Osteocyte (in vitro differentiated cells): ENCODE measurements at places on chromosomes 7 and 10.

GRCh38 chr10:19895500-19895899, 79.3 kb downstream of the PLXDC2 start:
- no peak for DNase-seq

DNA sequence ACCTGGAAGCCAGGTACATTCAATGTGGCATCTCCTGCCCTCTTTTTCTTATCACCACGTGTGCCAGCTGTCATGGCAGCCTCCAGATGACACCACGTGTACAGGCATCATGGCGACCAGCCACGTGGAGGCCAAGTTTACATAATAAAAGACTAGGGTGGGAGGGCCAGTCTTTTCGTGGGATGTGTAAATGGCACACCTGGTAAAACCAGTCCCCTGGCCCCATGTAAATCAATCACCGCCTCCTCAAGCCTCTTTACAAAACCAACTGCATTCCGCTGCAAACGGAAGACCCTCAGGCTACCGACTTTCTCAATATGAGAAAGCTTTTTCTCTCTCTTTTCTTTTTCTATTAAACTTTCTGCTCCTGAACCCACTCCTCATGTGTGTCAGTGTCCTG, 65.1 kb upstream of the PHF14 start:
- no peak for DNase-seq

DNA sequence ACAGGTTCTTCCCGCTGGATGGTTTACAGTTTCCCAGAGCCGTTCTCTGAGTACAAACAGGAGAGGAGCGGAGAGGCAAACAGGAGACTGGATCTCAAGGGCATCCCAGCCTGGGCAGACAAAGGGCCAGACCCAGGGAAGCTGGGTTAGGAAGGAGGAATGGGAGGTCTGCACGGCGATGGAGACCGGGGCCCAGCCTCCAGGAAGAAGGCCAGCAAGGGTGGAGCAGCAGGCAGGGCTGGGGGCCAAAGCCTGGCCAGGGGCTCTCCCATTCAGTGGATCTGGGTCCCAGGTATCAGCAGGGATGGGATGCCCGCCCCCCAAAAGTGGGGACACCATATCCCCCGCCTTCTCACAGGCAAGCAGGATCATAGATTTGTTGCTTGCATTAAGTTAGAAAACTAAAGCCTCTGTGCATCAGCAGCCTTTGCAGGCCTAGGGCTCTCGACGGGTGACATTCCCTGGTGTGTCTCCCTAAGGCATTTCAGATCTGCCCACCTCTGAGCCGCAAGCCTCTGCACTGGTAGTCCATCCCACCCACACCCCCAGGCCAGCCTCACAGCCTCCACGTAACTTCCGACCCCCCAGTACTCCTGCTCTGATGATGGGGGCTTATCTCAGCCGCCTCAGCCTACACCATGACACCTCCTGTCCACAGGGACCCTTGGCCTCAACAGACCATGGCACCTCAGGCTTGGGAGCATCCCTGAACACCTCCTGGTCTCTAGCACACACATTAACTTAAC, 59.9 kb downstream of the TNS3 start:
- DNase-seq: no peak

DNA sequence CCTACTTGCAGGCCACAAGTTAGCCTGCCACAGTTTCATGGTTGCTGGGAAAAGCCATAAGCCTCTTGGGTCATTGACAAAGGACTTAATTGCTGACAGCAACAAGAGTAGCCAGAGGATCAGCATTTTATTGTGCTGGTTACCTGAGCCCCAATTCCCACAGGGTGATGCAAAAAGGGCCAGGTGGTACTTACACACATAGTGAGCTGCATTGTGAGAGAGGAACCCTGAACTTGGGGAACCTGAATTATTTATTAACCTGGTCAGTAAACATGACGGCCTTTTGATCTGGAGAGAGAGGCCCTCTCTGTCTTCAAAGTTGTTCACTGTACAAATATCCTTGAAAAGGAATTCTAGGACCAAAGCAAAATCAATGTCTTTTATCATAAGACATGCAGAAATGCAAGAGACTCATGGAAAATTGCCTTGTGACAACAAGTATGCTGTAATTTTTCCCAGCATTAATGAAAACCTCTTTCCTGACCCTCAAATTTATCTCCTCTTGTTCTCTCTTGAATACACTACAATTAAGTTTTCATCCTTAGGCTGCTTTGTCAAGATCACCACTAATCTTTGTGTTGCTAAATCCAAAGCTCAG, 102.9 kb upstream of the PHYHIPL start:
- DNase-seq: no peak

GRCh38 chr10:43000651-43001426, 76.0 kb upstream of the RET start:
- no peak for DNase-seq

DNA sequence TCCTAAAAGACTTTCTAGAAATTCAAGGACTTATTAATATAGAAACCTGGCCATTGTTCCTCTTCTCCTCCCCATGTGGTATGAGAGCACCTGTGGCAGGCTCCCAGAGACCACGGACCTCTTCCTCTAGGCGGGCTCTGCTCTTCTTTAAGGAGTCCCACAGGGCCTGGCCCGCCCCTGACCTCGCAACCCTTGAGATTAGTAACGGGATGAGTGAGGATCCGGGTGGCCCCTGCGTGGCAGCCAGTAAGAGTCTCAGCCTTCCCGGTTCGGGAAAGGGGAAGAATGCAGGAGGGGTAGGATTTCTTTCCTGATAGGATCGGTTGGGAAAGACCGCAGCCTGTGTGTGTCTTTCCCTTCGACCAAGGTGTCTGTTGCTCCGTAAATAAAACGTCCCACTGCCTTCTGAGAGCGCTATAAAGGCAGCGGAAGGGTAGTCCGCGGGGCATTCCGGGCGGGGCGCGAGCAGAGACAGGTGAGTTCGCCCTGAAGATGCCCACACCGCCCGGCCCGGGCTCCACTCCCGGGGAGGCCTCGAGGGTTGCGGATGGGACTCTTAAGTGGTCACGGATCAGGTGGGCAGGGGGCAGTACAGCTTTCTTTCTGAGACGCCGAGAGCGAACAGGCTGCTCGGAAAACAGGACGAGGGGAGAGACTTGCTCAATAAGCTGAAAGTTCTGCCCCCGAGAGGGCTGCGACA, at the start of gene SLC26A4:
TSS of gene SLC26A4 (plus strand) at position 448 of the 700 bp plus-strand sequence. CDS start 814 bp downstream, outside the sequence.
- no peak for DNase-seq

GRCh38 chr7:87882151-87882937, 6.1 kb downstream of the DBF4 start:
- DNase-seq: no peak

GRCh38 chr10:52571018-52571417, 201.6 kb downstream of the MBL2 start:
- no peak for DNase-seq

- no peak for DNase-seq
Measured at GRCh38 chr7:113119429-113119828, 1.1 kb upstream of the SMIM30 start.

DNA sequence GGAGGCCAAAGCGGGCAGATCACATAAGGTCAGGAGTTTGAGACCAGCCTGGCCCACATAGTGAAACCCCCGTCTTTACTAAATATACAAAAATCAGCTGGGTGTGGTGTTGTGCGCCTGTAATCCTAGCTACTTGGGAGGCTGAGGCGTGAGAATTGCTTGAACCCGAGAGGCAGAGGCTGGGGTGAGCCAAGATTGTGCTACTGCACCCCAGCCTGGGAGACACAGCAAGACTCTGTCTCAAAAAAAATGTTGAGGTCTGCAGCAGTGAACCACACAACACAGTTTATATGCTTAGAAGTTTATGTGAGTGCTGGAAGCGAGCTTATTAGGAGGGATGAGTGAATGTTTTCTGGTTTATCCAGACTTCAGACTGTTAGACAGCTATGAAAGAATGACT, 10.4 kb downstream of the LHPP start:
- no peak for DNase-seq

DNA sequence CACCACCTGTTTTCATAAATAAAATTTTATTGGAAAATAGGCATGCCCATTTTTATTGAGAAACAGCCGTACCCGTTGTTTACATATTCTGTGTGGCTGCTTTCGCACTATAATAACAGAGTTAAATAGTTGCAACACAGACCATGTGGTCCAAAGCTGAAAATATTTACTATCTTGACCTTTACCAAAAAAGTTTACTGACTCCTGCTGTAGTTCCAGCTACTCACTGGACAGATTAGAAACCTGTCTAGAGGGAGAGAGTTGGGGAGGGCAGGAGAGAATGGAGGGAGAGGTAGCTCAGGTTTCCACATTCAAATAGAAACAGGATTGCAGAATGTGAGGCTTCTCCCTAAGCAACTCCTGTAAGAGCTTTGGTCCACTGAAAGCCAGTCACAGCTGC, 55.1 kb upstream of the GLCCI1 start:
- DNase-seq: no peak

GRCh38 chr7:106225856-106226255, 58.9 kb downstream of the NAMPT start:
- DNase-seq: no peak

- no peak for DNase-seq
Measured at GRCh38 chr10:101319241-101319915, 34.6 kb upstream of the BTRC start.

- DNase-seq: no peak
Measured at GRCh38 chr10:125129076-125129458, 31.3 kb downstream of the CTBP2 start.

DNA sequence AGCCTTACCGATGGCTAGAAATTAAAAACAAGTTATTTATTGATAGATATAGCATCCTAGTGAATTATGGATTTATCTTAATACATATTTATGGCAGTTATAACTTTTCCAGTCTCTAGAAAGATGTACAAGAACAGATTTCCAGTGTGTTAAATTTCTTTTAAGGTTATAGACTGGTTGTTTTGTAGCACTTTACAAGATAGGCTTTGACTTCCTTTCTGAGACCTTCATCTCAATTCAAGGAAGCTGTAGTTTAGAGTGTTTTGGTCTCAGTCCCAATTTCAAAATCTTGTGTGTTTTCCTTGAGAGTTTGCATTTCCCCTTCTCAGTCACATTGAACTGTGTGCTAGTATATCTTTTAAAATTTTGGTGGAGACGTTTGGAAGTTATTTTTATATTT, 30.1 kb downstream of the PLEKHA1 start:
- DNase-seq: no peak

GRCh38 chr10:110529596-110530011, 31.9 kb downstream of the DUSP5 start:
- peak; percentile 59 for DNase-seq

DNA sequence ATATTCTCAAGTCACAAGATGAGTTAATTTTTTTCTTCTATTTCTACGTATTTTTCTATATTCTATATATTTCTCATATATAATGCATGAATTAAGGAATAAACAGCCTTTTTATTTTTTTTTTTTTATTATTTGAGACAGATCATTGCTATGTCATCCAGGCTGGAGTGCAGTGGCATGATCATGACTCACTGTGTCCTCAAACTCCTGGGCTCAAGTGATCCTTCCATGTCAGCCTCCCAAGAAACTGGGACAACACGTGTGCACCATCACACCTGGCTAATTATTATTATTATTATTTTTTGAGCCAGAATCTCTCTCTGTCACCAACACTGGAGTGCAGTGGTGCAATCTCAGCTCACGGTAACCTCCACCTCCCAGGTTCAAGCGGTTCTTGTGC, 1.5 kb downstream of the CLDN12 start:
- no peak for DNase-seq

- DNase-seq: no peak
Measured at GRCh38 chr10:101464599-101464998, 110.6 kb downstream of the BTRC start.

GRCh38 chr7:7972922-7973594, 4.5 kb downstream of the GLCCI1 start:
- DNase-seq: no peak

- DNase-seq: no peak
Measured at GRCh38 chr10:33098951-33099663, 141.1 kb upstream of the ITGB1 start.

GRCh38 chr7:47357863-47358262, 224.0 kb downstream of the TNS3 start:
- DNase-seq: no peak

DNA sequence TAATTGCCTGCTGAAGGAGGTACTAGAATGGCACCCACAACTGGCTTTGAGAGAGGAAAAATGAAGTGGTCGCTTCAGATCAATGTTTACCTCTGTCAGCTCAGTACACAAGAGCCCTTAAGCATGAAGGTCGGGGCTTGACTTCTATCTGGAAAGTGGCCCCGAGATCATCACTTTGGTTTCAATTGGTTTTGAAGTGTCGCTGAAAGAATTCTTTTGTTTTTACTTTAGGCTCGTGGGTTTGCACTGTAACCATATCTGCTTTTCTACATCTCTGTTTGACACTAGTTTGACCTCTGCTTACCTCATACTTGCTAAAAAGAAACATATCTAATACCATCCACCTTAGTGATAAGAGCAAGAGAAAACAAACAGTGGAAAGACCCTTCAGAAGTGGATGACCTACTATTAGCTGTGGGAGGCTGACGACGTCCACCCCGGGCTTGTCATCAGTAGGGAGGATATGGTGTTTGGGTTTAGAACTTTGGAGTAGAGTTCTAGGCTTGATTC, 361.8 kb downstream of the GATA3 start:
- DNase-seq: no peak

GRCh38 chr7:148500978-148501377, 89.6 kb upstream of the C7orf33 start:
- DNase-seq: peak; percentile 23

DNA sequence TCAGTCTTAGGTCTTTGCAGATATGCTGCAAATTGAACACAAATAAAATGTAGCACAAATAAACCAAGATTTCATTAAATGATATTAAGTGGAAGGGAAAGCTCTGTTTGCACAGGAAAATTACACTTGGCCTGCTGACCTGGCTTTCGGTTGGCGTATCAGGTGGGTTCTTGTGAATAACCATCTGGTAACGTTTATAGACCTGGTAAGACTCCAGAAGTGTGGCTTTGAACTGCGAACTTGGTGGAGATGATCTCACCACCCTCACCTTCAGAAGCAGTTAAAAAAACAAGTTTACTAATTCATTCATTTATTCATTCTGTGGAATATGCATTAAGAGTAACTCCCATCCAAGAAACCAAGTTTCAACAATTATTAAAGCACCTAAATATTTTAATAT, 28.1 kb downstream of the ATE1 start:
- no peak for DNase-seq

- peak; percentile 17 for DNase-seq
Measured at GRCh38 chr7:22566176-22566575, 66.2 kb upstream of the STEAP1B start.

DNA sequence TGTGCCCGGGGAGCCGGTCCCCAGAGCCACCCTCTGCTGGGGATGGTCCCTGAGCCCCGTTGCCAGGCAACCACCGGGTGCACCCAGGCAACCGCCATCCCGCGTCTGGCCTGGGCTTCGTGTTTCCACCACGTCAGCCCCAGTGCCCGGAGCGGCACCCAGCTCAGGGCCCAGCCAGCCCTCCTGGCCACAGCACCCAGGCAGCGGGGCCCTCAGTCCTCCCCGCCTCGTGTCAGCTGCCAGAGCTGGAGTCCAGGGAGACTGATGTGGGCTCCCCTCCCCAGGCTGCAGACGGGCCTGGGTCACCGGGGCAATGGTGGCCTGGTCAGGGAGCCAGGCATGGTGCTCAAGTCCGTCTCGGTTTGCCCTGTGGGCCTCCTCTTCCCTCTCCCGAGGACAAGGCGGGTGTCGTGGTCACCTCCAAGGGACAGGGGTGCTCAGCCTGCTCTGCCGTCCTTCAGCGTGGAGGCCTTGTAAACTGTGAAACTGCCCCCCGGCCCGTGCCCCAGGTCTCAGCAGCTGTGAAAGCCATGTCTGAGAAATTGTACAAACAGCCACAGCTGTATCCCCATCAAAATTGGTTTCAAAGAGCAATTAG, 72.5 kb downstream of the MICALL2 start:
- no peak for DNase-seq
